Activated CD4-positive, alpha-beta T cell treated with anti-CD3 and anti-CD28 coated beads for 36 hours (primary cell): ENCODE measurements at places on chromosomes 13 and 19. TPM values are rescaled to one million over a fixed set of nuclear protein-coding genes. Genes with fewer than 3 reads are reported as not detected.
A peak's percentile ranks its signal among the peaks of the same experiment; 100 is the strongest.

GRCh38 chr19:46631481-46631880 lies 4.5 kb downstream of the GNG8 start:
- no peaks in the 10 kb centered on the region for H3K27me3 ChIP-seq
- H3K36me3 ChIP-seq, result no peaks in the 10 kb centered on the region
- H3K4me1 ChIP-seq, result peaks cover 24% of the 10 kb centered on the region

DNA sequence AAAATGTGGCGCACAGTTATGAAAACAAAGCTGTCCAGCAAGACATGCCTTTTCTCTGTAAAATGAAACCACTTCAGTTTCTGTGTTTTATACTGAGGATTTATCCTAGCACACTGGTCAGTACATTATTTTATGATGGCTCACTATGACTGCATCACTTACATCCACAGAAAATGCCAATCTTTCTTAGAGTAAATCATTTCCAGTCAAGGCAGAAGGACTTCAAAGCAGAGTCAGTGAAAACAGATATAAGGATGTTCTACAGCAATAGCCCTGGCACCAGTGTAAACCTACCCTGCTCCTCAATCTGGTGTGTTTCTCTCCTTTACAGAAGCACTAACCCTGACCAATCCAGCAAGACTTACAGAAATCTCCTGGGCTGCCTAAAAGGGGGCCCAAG lies 473.5 kb downstream of the GPC6 start:
- no peaks in the 10 kb centered on the region for H3K4me1 ChIP-seq
- no peak overlapping the region for H3K27ac ChIP-seq
- no peak overlapping the region for H3K4me3 ChIP-seq
- DNase-seq, result no peak
- H3K36me3 ChIP-seq, result no peaks in the 10 kb centered on the region

GRCh38 chr13:19674898-19675297 lies 41.4 kb downstream of the MPHOSPH8 start:
- peak overlapping the region; percentile 64 for H3K27ac ChIP-seq
- no peaks in the 10 kb centered on the region for H3K27me3 ChIP-seq
- peaks cover 6% of the 10 kb centered on the region for H3K4me1 ChIP-seq
- no peak for DNase-seq
- no peak overlapping the region for H3K4me3 ChIP-seq

DNA sequence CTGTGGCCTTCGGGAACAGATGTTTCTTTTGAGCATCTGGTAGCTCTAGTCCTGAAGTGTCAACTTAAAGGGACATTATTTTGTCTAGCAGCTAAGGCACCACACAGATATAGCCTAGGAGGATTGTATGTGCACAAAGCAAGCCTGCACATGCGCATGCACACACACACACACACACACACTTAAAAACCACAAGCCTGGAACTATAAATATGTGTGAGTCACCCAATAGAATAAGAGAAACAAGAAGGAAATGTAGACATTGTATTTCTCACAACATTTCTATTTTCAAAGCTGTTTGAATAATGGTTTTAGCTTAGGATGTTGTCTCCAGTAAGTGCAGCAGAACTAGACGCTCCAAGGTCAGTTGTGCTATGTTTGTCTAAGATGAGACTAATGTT lies 516.5 kb downstream of the SUCLA2 start:
- DNase-seq, result no peak
- H3K27ac ChIP-seq, result no peak overlapping the region
- no peaks in the 10 kb centered on the region for H3K36me3 ChIP-seq
- H3K4me1 ChIP-seq, result no peaks in the 10 kb centered on the region

The GJB6 gene
- total RNA-seq, result 2.7 TPM

The CAPS gene
- 2.7 TPM for total RNA-seq

GRCh38 chr19:40231544-40232424 lies 5.3 kb upstream of the CCNP start:
- peaks cover 10% of the 10 kb centered on the region for H3K36me3 ChIP-seq
- H3K4me1 ChIP-seq, result peaks cover 27% of the 10 kb centered on the region
- no peak overlapping the region for H3K4me3 ChIP-seq
- peaks cover 13% of the 10 kb centered on the region for H3K27me3 ChIP-seq

DNA sequence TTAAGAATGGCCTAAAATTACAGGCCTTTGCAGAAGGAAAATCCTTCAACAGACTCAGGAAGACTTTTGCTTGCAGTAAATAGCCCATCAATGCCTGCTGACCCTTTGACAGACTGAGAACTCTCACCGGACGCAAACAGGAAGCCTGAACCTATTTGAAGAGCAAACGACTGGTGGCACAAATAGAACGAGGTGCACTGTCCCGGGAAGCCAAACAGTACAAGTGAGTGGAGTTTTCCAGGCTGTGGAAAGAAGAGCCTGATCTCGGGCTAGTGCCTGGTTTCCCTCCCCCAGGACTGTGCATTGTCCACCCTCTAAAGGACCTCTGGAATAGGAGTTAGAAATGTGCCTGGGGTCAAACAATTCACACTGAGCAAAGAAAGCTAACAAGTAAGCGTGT lies 165.5 kb downstream of the FGF14 start:
- H3K4me1 ChIP-seq, result no peaks in the 10 kb centered on the region
- no peak overlapping the region for H3K27ac ChIP-seq
- H3K4me3 ChIP-seq, result no peak overlapping the region
- peaks cover 7% of the 10 kb centered on the region for H3K27me3 ChIP-seq
- no peak for DNase-seq

DNA sequence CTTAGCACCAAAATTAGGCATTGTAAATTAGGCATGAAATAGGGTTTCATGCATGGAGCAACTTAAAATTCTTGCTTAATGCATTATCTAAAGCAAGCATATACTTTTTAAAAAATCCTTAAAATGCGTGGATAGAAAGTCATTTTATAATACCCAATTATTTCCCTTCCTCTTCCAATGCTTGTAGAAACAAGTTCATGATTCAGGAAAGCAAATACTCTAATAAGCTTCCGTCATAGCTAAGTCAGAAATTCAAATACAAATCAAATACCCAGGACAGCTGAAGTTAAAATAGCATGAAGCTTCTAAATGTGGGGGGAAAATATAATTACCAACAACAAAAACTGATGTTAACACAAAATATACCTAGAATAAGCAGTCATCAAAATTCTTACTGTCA lies 89.1 kb downstream of the COL4A1 start:
- H3K4me3 ChIP-seq, result no peak overlapping the region
- H3K27me3 ChIP-seq, result peaks cover 31% of the 10 kb centered on the region
- H3K27ac ChIP-seq, result no peak overlapping the region
- no peaks in the 10 kb centered on the region for H3K36me3 ChIP-seq

The GDF15 gene
- not detected for total RNA-seq
